ENCODE measurements at places on chromosomes 5 and 9.

DNA sequence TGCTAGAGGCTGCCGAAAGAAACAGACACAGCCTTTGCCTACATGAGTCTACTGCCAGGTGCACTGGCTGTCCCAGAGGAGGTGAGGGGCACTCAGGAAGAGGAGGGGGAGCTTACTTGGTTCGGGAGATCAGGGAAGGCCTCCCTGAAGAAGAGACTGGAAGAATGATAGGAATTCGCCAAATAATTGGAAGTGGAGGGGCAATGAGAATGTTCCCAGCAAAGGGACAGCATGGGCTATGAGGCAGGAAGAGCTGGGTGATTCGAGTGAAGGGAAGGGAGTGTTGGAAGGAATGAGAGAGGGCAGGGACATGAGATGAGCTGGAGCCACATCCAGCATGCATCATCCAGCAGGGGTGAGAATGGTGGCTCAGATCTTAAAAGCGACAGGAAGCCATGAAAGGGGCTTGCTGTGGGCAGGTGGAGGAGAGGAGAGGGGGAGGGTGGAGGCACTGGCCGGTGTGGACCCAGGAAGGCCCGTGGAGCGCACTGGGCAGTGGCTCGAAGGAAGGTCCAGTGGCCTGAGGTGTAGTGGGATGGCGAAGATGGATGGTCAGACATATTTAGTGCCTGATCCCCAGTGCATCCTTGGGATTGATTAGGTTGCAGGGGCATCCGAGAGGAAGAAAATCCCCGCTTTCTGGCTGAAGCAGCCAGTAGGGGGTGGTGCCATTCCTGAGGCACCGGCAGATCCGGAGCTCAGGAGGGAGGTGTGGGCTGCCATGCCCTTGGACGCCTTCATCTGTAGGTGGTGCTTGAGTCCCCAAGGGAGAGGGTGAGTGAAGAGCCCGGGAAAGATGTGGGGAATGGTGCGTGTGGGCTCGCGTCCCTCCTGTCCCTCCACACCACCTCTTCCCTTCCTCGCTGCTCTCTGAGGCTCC is 53.5 kb upstream of the GARNL3 start:
- no peak for DNase-seq

GRCh38 chr5:11903614-11904264 is 507 bp downstream of the CTNND2 start:
- DNase-seq: peak; percentile 61

- no peak for DNase-seq
Measured at GRCh38 chr5:108125771-108126511, 256.0 kb downstream of the FBXL17 start.

- no peak for DNase-seq
Measured at GRCh38 chr9:136133191-136133958, 14.7 kb upstream of the TMEM250 start.

GRCh38 chr5:148681157-148682057 is 27.1 kb upstream of the HTR4 start:
- no peak for DNase-seq

DNA sequence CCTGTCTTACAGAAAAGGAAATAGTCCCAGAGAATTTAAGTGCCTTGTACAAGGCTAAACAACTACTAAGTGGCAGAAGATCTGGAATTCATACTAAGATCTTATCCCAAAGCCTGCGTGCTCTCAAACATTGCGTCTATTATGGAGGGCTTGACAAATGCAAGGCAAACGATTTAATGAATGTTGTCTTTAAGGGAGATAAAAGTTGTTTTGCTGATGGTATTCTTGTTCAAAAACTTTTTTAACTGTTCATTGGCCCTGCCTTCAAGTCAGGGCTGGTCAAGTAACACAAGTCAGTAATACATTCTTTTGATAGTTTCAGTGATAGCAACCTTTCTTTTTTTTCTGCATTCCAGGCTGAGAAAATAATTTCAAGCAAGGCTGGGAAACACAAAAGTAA is 1.7 kb upstream of the SLC38A9 start:
- no peak for DNase-seq

- DNase-seq: no peak
Measured at GRCh38 chr9:5982317-5982716, 33.1 kb downstream of the RANBP6 start.

DNA sequence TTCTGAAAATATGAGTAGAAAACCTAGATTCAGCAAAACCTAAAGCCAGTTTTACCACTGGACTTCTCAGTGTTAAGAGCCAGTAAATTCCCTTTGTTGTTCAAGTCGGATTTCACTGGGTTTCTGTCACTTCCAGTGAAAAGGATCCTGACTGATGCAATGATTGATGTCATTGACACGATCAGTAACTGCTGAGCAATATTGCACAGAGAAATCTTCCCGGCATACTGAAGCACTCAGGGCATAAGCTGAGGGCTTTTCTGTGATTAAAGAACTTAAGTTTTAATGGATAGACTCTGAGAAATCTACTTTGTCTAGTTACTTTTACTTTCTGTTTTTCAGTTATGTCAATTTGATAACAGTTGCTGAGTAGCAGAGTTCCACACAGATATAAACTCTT is 61.9 kb downstream of the DENND1A start:
- no peak for DNase-seq

- no peak for DNase-seq
Measured at GRCh38 chr9:129197978-129198318, 19.9 kb upstream of the IER5L start.

DNA sequence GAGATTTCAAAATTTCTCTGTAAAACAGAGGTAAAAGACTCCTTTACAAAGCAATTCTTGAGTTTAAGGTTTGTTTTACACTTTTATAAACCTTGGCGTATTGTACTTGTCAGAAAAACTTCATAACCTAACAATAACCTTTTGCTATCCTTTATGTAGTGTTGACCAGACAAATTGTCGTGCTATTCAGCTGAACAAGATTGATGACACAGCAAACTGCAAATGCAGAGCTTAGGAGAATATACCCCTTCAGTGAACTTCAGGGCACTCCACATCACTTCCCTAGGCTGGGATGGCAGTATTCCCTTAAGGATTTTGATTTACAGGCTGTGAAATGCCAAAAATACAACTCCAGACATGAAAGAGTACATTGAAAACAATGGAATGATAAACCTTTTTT is 89.2 kb upstream of the CDH18 start:
- no peak for DNase-seq

GRCh38 chr5:54491326-54491725 is 26.2 kb upstream of the SNX18 start:
- no peak for DNase-seq

DNA sequence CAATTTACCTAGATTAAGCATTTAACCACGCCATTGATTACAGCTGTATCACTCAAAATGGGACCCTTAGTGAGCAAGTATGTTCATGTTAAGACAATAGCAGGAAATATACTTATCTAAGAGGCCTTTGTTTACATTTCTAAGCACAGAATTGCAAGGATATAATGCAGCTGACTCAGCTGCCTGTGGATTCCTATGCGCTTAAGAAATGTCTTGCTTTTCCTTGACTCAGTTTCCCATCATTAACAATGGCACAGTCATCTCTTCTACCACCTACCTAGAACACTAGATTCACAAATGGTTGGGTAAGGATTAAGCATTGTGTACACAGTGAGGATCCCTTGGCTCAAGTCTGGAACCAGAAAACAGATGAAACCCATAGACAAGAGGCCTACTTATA is 163.8 kb downstream of the TSSK1B start:
- no peak for DNase-seq

GRCh38 chr5:102279711-102280110 is 16.4 kb downstream of the SLCO4C1 start:
- no peak for DNase-seq

- DNase-seq: no peak
Measured at GRCh38 chr5:36648426-36648825, 42.0 kb downstream of the SLC1A3 start.

GRCh38 chr5:33531824-33532223 is 91.1 kb downstream of the TARS1 start:
- DNase-seq: no peak

DNA sequence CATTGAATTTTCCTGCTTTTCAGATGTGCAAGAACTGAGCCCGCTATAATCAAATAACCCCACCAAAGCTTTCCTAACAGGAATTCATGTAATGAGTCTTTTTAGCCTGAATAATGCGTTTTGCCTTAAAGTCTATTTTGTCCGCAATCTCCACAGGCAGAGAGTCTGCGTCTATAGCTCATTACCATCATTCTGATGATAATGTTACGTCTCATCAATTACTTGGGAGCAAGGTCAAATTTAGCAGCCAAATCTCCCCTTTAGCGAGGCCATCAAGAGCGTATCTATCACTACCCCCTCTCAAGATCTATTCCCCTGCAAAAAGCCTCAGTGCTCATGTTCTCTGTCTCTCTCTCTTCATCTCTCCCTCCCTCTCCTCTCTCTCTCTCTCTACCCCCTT is 416.1 kb downstream of the ZSWIM6 start:
- no peak for DNase-seq

DNA sequence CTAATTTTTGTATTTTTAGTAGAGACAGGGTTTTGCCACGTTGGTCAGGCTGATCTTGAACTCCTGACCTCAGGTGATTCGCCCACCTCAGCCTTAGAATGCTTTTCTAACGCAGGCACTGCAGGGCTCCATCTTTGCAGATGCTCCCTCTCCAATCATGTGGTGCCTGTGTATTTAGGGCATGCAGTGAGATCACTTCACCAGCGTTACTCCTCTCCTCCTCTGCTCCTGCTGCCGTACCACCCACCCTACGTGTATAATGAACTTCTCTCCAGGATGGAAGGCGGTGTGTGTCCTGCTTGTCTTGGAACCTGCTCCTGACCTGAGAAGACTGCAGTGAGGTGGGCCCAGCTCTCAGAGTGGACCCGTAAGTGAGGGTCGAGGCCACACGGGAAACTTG is 13.6 kb upstream of the CFAP157 start:
- DNase-seq: no peak

DNA sequence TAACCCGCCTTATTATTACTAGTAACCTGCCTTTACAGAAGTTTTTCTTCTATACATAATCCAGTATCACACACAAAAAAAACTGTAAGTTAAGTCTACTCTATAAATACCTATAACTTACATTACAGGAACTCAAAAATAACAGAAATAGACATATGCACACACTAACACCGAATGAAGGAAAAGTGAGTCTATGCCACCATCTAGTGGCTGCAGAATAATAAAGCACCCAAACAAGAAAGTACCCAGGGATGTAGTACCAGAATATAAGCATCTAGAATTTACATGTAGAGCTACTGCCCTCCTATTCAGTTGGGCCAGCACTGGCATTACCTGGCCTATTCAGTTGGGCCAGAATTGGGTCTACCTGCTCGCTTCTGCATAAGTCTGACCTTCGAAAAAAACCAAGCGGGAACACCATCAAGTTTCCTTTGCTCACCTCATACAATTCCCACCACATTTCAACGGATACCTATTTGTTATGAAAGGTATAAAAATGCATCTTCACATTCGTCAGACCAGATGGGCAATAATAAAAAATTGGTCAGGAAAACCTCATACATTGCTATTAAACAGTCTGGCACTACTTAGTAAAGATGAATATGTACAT is 4.0 kb upstream of the NIPSNAP3A start:
- DNase-seq: peak; percentile 11

GRCh38 chr5:151950706-151951105 is 26.1 kb upstream of the GLRA1 start:
- no peak for DNase-seq

- DNase-seq: no peak
Measured at GRCh38 chr9:68574150-68574549, 33.5 kb upstream of the TMEM252 start.

DNA sequence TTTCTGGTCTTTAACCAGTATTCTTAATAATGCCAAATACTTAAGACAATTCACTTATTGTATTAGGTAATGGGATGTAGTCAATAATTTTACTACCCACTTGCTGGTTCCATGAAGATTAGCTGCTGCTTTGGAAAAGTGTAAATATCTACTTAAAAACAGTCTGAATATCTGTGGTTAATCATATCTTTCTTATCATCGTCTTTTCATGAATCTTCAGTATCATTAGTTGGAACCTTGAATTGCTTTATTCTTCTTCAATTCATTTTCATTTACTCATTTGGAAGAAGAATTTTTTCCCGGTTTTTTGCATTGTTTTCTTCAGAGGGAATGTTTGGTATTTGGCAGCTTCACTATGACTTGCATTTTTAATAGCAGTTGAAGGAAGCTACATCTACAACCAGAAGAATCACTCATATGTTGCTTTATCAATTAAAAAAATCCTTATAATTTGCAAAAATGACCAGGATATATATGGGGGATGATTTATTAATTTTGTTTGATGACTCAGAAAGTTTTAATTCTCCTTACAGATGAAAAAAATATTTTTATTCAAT is 1398.3 kb upstream of the CDH6 start:
- DNase-seq: no peak

- DNase-seq: no peak
Measured at GRCh38 chr5:172117977-172118701, 69.9 kb downstream of the STK10 start.

DNA sequence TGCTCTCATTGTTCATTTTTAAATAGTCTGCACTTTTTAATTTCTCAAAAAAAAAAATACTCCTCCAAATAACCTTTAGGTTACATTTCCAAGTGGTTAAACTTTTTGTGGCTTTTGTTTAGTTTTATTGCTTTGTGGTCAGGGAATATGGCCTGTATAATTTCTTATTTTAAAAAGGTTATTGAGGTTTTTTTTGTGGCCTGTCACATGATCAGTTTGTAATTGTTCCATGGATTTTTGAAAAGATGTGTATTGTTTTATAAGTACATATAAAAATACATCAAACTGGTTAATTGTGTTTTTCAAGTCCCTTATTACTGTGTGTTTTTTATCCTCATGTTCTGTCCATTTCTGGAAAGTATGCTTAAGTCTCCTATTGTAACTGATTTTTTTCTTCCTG is 64.0 kb downstream of the ZNF618 start:
- no peak for DNase-seq

DNA sequence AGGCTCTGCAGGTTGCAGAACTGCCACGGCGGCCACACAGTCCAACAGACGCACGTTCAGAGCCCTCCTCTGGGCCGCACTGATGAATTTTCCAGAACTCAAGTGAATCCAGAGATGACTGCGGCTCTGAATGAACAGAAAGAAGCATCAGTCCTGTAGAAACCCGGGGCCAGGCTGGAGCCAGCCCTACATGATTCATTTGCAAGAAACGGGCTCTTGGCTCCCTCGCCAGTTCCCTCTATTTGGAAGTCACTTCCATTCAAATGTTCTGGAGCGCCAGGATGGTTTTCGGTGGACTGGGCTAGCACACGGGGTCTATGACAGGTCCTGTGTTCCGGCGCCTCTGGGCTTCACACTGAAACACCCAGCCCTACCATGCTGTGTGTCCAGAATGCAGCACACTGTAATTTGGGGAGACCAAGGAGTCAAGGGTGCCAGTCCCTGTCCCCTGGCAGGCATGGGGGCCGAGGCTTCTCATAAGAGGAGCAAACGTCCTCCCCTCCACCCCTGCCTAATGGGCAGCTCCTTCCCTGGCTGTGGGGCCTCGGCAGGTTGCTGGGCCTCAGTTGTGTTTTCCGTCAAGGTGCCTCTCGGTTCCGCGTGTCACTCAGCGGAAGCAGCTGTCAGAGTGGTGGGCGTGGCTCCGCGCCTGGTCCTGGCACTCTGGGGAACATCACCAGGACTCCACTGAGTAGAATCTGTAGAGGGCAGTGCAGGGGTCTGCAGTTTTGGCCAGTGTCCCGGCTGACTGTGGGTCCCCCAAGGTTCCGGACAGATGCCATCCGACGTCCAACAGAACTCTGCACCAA is 18.1 kb upstream of the COL5A1 start:
- no peak for DNase-seq

Measured in C1 segment of cervical spinal cord (tissue), 14 donors.